ENCODE measurements at places on chromosomes 4 and X.

DNA sequence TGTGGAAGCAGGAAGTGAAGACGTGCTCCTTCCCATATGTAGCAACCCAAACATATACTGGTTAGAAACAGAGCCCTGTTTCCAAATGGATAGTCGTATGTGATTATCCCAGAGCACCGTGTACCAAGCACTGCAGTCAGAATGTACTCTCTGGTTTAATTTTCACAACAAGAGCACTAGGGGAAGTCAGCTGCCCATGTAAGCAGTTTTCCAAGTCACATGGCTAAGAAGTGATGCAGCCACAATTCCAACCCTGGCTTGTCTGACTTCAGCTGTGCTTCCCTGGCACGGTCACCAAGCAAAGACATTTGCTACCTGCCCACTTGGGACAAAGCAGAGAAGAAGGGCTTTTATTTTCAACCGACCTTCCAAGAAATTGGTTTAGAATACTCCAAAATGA is 28.2 kb upstream of the CEP135 start:
- peak; percentile 19 for DNase-seq

DNA sequence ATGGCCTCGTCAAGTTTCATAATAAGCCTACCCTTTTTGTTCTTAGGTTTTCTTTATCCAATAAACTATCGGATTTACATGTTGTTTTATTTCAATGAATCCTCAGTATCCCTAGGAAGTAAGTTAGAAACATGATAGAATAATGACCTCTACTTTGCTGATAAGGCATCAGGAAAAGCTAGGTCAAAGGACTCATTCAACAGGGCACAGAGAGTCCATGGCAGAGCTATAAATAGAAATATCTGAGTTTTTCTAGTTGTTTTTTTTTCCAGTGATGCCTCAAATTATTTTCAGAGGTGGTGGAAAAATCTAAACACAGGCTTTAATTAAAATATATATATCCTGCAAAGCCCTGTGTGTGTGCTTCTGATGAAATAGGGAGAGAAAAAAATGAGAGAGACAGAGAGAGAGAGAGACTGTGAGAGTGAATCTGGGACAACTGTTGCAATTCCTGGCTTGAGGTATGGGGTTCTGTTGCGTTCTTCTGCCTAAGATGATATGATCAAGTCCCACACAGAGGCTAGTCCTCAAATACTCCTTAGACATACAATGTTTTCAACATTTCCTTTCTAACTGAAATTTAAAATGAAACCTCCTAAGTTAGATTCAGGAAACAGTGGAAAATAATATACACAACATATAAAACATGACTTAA is 139.9 kb downstream of the HDX start:
- no peak for DNase-seq

GRCh38 chr4:130233377-130234047 is 1137.6 kb downstream of the C4orf33 start:
- DNase-seq: no peak

GRCh38 chr4:81740487-81740886 is 268.8 kb upstream of the RASGEF1B start:
- DNase-seq: no peak

- no peak for DNase-seq
Observed at GRCh38 chr4:137664416-137664815, 132.1 kb upstream of the PCDH18 start.

DNA sequence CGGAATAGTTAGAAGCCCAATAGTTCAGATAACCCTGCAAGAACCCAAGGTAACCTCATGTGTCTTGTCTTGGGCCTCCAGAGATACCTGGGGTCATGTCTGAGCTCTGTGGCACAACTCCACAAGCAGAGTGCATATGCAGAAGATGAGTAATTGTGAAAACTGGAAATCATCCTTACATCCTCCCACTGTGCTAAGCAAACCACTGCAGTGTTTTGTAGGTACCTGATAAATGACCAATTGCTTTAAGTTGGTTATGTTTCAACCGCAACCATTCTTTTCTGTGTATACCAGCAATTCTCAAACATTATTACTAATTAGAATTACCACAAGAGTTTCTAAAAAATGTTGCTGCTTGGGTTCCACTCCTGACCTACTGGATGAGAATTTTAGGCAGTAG is 73.2 kb downstream of the CBLL2 start:
- DNase-seq: no peak

DNA sequence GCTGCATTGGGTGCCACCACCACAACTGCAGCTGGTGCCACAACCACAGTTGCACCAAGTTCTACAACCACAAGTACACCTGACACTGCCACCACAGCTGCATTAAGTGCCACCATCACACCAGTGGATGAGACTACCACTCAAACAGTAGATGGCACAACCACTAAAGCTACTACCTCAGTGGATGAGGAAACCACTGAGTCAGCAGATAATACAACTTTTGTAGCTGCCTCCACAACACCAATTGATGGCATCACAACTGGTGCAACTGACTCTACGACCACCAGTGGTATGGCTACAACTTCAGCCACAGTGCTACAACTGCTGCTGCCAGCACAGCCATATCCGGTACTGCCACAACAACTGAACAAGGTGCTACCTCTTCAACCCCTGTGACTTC is 35.1 kb upstream of the CABS1 start:
- no peak for DNase-seq

GRCh38 chr4:3238721-3239120 is 10.2 kb upstream of the MSANTD1 start:
- no peak for DNase-seq

- no peak for DNase-seq
Observed at GRCh38 chr4:62170235-62170634, 970.1 kb downstream of the ADGRL3 start.
